ENCODE measurements at places on chromosomes 12 and 14.

- DNase-seq: no peak
Measured at GRCh38 chr12:112482733-112483132, 64.0 kb downstream of the PTPN11 start.

- no peak for DNase-seq
Measured at GRCh38 chr12:28578361-28578760, 388.1 kb downstream of the CCDC91 start.

DNA sequence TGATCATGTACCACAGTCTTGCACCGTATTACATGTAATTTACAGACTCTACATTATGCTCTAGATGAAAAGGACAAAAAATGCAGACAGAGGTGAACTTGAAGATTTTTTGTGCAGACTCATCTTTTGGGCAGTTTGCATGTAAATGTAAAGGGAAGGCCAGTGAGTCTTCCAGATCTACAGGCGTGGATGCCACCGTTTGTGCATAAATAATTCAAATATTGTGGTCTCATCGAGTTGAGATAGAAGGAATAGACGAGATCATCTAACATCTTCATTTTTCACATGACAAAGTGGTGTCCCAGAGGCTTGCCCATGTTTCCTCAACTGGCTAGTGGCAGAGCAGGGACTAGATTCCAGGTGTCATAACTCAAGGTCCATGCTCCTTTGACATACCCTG lies 125.2 kb downstream of the ALX1 start:
- DNase-seq: no peak

- no peak for DNase-seq
Measured at GRCh38 chr12:25119020-25119419, 75.9 kb downstream of the DNAI7 start.

GRCh38 chr12:85985996-85986395 lies 111.9 kb downstream of the NTS start:
- no peak for DNase-seq

DNA sequence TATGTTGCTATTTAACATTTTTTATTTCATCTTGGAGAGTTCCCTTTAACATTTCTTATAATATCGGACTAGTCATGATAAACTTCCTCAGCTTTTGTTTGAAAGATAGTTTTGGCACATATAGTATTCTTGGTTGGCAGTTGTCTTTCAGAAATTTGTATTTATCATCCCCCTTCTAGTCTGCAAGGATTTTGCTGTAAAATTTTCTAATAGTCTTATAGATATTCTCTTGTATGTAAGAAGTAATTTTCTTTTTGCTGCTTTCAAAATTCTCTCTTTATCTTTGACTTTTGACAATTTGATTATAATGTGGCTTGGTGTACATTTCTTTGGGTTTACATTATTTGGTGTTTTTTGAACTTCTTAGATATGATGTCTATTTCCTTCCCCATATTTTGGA lies 116.0 kb upstream of the AVPR1A start:
- DNase-seq: no peak

DNA sequence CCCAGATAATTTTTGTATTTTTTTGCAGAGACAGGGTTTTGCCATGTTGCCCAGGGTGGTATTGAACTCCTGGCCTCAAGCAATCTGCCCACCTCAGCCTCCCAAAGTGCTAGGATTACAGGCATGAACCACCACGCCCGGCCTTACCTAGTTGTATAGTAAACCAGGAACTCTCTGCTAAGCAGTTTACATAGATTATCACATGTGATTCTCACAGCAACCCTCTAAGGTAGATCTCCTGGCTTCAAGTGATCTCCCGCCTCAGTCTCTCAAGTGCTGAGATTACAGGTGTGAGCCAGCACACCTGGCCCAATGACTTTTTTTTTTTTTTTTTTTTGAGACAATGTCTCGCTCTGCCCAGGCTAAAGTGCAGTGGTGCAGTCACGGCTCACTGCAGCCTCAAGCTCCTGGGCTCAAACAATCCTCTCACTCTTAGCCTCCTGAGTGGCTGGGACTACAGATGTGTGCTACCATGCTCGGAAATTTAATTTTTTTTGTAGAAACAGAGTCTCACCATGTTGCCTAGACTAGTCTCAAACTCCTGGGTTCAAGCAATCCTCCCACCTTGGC lies 26.0 kb upstream of the ATP2A2 start:
- DNase-seq: no peak

- no peak for DNase-seq
Measured at GRCh38 chr12:108582978-108583770, 14.7 kb downstream of the TMEM119 start.

GRCh38 chr12:68119250-68119649 lies 40.3 kb downstream of the IFNG start:
- no peak for DNase-seq

Measured in HEK293T (cell line).